Muscle of arm (tissue), 14 donors: ENCODE measurements at places on chromosomes 5 and 9. TPM values are rescaled to one million over a fixed set of nuclear protein-coding genes. Genes with fewer than 3 reads are reported as not detected.

- DNase-seq: no peak
Observed at GRCh38 chr5:133382661-133383579, 229.4 kb downstream of the FSTL4 start.

- no peak for DNase-seq
Observed at GRCh38 chr9:77475641-77476473, 172.3 kb downstream of the GNA14 start.

BARHL1 gene
- not detected for polyA plus RNA-seq

DNA sequence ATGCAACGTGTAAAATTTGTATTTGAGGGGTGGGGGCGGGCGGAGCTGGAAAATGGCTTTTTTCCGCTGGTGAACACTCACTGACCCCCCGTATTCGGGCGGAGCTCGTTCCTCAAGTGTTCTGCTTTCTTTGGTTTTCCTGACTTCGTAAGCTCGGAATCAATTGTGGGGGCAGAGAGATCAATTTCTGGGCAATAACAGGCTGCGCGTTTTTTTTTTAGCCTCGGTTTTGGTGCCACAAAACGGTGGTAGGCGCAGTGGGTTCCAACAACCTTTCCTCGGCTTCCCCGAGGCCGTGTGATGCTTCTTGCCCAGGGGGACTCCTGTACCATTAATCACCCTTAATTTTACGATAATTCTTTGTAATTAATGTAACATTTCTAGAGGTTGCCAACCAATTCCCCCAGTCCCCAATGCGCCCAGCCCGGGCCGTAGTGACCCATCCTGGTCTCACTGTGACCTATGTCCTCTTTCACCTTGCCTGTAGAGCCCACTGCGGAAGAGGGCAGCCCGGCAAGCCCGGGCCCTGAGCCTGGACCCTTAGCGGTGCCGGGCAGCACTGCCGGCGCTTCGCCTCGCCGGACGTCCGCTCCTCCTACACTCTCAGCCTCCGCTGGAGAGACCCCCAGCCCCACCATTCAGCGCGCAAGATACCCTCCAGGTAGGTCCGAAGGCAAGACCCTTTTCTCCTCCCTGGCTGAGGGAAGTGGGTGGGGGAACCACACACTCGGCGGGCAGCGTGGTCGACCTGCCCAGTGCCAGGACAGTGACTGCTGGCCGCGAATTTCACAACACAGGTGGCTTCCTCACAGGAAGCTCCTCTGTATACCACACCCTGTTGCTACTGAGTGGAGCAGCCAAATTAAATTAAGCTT is 3.7 kb downstream of the NR4A3 start:
- no peak for DNase-seq

FSTL4 gene
- 2.0 TPM for polyA plus RNA-seq

GRCh38 chr5:109739741-109740728 is 50.3 kb downstream of the MAN2A1 start:
- DNase-seq: no peak

- DNase-seq: no peak
Observed at GRCh38 chr5:127700237-127700766, 2.9 kb upstream of the CCDC192 start.

DNA sequence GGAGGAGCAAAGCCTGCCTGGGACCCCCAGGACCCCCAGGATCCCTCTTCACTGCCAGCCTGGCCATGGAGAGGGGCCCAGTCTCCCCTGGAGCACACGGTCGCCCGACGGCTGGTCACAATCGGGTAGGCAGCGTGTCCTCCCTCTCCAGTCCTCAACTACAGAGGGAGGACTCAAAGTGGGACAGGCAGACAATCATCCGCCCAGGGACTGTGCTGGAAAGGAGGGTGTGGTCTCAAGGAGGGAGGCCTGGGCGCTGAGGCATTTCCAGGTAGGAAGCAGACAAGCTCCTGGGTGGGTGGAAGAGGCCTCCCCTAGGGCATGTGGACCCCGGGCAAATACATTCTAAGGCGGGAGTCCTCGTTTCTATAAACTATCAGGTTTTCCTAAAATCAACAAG is 93.2 kb upstream of the ADAMTS2 start:
- DNase-seq: no peak
